ENCODE measurements at places on chromosomes 16 and 17.

GRCh38 chr16:4936991-4937781, at the start of gene PPL:
Gene PPL, minus strand, starts transcription at chr16:4937148. Its CDS starts 103 bp downstream, at chr16:4937045.
- DNase-seq = no peak

GRCh38 chr17:79095345-79096055, 20.9 kb downstream of the ENGASE start:
- DNase-seq = no peak

DNA sequence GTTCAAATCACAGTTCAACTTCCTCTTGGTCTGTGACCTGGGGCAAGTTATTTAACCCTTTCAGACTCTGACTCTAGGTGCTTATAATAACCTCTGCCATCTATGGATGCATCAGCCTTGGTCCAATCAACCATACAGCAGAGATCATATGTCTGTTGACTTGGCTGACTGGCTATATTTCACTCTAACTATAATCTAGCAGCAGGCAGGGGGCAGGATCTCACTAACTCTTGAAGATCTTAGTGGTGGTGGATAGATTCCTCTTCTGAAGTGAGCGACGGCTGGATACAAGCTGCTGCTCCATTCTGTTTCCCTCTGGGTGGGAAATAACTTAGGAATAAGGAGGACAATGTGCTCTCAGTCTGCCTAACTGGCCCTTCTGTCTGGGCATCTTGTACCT, 146.6 kb downstream of the SKAP1 start:
- DNase-seq = no peak

DNA sequence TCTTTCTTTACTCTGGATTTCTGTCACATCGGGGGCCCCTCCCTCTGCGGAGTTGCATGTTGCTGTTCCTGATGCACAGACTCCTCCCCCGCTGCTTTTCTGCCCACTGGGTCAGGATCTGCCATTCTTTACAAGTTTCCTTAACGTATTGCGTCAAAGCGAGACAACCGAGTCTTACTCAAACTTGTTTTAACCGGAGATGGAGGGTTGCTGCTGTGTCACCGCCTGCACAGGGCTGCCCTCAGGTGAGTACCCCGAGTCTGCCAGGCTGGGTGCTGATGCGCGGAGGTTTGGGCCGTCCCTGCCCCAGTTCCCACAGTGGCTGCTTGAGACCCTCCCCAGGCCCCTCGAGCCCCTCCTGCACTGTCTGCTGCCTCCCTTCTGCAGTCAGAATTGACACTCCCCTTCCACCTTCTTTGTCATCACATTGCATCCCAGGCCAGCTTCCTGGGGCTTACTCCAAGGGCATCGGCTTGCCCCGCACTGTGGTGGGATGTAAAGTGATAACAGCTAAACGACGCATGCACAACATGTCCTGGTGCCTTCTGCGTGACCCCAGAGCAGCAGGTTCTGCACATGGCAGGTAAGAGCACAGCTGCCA, 19.3 kb downstream of the CARHSP1 start:
- no peak for DNase-seq

- DNase-seq = no peak
Observed at GRCh38 chr17:56045872-56046271, 107.4 kb upstream of the ANKFN1 start.

- DNase-seq = peak; percentile 92
Observed at GRCh38 chr16:2267913-2268666, at the start of gene RNPS1. Gene RNPS1, minus strand, starts transcription at chr16:2268126. Its CDS starts 3,483 bp downstream, at chr16:2264643.

DNA sequence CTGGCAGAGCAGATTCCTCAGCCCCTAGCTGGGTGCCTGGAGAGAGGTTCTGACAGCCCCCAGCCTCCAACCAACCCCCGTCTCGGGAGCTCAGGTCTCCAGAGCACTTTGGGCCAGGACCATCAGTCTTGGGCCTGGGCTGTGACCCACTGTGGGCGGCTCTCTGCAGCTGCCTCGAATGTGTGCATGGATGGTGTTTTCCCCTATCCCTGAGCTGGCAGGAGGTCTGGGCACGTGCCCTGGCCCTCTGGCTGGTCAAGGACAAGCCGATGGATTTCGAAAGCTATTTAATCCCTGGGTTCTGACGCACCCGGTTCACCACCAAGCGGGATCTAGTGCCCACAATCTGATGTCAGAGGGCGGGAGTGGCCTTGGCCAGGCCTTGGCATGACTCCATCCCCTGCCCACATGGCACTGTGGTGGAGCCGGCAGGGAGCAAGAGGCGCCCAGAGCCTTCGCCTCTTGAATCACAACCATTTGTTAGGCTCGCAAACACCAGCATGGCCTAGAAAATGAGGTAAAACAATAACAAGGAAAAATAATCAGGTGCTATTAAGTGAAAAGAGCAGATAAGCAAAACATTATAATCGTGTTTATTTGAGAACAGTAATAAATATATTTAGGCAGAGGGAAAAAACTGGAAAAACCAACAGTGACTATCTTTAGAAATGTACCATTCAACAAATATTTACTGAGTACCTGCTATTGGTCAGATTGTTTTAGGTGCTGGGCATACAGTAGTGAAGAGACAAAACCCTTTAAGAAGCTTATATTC, 69.3 kb upstream of the TOB1 start:
- DNase-seq = no peak

GRCh38 chr17:70295329-70295728, 126.0 kb downstream of the KCNJ2 start:
- no peak for DNase-seq

- no peak for DNase-seq
Observed at GRCh38 chr17:34414339-34414738, 51.3 kb upstream of the CCL1 start.

- DNase-seq = no peak
Observed at GRCh38 chr17:58703916-58704286, 11.5 kb downstream of the RAD51C start.

GRCh38 chr17:15967706-15968399, 22.9 kb downstream of the ADORA2B start:
- DNase-seq = no peak

GRCh38 chr17:19249681-19250080, 12.5 kb downstream of the EPN2 start:
- DNase-seq = no peak

- DNase-seq = no peak
Observed at GRCh38 chr16:17691899-17692176, 221.1 kb upstream of the XYLT1 start.

GRCh38 chr17:37399265-37399803, 7.3 kb downstream of the ACACA start:
- no peak for DNase-seq

DNA sequence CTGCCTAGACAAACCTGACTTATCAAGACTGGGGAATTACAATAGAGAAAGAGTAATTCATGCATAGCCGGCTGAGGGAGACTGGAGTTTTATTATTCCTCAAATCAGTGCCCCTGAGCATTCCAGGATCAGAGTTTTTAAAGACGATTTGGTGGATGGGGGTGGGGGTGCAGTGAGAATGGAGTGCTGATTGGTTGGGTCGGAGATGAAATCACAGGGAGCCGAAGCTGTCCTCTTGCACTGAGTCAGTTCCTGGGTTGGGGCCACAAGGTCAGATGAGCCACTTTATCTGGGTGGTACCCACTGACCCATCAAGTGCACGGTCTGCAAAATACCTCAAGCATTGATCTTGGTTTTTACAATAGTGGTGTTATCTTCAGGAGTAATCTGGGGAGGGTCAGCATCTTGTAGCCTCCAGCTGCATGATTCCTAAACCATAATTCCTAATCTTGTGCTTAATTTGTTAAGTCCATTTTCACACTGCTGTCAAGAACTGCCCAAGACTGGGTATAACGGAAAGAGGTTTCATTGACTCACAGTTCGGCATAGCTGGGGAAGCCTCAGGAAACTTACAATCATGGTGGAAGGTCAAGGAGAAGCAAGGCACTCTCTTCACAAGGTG, 69.6 kb downstream of the MARF1 start:
- no peak for DNase-seq

GRCh38 chr16:73057291-73058210, 9.6 kb upstream of the ZFHX3 start:
- DNase-seq = no peak

GRCh38 chr17:3827124-3827773, 18.8 kb downstream of the NCBP3 start:
- DNase-seq = peak; percentile 67

- no peak for DNase-seq
Observed at GRCh38 chr16:81937305-81938038, 73.8 kb downstream of the SDR42E1 start.

DNA sequence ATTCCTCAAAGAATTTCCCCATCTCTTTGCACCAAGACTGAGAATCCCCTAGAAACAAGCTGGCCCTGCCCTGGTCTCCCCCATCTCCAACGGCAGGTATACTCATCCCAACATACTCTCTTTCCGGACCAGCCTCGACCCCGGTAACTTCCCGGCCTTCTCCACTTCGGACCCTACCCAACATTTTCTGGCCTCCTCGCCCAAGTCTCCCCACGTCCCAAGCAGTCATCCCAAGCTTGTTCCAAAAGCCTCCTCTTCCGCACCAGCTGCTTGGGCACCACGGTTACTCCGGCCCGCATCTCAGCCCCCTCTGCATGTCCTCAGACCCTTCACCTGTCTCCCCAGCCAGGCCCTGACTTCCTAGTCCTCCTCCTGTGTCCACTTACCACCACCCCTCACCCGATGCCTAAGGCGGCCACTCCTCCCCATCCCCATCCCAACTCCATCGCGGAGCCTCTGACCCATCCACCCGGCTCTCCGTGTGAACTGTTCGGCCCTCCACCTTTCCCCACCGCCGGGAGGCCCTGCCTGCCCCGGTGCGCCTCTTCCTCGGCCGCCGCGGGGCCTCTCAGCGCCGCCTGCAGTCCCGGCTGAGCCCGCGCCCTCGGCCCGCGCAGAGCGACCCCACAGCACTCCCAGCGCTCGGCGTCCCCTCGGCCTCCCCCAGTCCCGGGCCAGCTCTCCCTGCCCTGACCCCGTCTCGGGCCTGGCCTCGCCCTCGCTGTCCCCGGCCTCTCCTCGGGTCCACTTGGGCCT, 994 bp downstream of the PITPNA start:
- DNase-seq = no peak

GRCh38 chr17:47719411-47720152, 13.5 kb upstream of the TBX21 start:
- peak; percentile 52 for DNase-seq

- DNase-seq = no peak
Observed at GRCh38 chr17:82593590-82594087, 54.6 kb downstream of the WDR45B start.

DNA sequence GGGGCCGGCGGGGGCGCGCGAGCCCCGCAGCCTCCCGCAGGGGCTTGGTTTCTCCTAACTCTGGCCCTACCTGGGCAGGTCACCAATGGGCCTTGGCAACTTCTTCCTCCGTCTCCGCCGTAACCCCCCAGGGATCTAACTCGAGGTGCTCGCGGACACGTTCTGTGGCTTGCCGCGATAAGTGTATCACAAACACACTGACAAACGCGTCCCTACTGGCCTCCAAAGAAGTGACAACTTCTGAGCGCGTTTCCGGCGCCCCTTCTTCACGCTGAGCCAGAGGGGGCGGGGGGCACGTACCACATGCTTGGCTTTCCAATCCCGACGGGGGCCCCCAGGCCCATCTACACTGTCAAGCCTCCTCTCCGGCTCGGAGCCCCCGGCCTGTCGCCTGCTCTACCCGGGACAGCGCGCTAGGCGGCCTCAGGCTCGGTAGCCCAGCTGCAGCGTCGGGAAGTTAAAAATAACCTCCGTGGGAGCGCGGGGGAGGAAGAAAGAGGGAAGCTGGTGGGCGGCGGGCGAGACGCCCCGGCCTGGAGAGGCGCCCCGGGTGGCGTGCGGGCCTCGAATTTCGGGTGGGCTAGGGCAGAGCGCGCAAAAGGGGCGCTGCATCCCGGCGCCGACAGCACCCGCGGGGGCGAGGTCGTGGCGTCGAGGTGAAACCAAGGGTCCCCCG, 725 bp upstream of the SPHK1 start:
- DNase-seq = peak; percentile 12

DNA sequence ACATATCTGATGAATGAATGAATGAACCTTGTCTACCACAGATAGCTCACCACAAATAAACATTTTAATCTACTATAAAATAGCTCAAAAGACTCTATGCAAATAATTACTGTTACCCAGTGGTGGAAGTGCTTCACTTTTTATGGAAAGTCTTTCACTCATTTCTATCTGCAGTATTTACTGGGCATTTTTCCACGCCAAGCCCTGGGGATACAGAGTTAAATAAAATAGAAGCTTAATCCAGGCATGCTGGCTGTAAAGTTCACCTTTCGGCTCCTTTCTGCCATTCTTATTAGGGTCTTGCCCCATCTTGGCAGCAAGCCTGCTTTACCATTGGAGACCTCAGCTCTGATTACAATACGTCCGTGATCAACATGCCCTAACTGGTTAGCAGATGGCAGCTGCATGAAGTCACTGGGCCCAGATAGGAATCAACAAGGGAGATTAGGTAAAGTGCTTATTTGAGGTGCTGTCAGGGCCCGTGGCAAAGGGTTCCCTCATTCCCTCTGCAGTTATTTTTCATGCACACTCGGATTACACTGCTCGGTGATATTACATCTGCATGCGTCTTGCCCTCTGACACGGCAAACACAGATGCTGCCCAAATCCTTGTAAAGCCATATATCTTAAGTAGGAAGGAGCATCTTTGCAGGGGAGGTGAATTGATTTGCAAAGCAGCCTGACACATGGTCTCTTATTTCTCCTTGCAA, 648.9 kb downstream of the WWOX start:
- no peak for DNase-seq

All from CD4-positive, alpha-beta T cell treated with Interleukin-6 at 100 ng/mL for 8 hours (primary cell).